ENCODE measurements at places on chromosomes 5 and 9.
A peak's percentile ranks its signal among the peaks of the same experiment; 100 is the strongest.

- no peak for DNase-seq
Measured at GRCh38 chr9:127061411-127061810, 61.0 kb downstream of the ANGPTL2 start.

- DNase-seq, result no peak
Measured at GRCh38 chr9:15310107-15310850, 3.3 kb upstream of the TTC39B start.

DNA sequence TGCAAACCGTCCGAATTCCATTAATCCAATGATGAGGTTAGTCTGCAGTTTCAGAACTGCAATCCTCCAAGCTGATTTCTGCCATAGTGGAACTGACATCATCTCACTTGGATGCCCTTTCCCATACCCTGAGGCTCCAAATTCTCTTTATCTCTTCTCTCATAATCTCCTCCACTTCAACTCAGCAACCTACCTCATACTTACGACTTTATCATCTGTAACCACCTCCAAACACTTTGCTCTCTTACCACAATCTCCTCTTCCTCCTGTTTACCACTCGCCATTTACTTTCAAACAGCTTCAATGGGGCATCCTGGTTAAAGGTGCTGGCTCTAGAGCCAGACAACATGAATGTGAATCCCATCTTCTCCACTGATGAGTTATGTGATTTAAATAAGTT is 223.2 kb downstream of the EPB41L4A start:
- no peak for DNase-seq

DNA sequence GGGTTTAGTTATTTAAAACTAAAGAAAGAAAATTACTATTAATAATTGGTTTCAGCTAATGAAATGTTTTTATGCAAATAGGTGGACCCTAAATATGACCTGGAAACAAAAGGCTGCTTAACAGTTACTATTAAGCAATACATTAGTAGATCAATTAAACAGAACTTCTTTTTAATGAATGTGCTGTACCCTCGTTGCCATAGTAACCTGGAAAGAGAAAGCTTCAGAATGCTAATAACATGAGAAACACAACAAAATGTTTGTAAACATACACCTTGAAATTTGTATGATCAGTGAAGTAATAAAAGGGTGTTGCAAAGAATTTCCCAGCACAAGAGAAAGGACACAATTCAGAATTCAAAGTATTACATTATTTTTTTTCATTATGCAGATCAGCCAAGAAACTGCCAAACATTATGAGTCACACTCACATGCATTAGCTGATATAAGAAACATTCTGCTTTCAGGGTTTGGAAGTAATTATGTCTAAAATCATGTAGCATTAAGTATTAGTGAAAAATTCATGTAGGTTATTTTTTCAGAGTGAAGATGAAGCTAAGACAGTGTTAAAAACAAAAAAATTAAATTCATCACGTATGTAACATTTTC is 348.3 kb downstream of the ISL1 start:
- DNase-seq, result no peak

- DNase-seq, result no peak
Measured at GRCh38 chr5:50733741-50734140, 67.3 kb downstream of the PARP8 start.

DNA sequence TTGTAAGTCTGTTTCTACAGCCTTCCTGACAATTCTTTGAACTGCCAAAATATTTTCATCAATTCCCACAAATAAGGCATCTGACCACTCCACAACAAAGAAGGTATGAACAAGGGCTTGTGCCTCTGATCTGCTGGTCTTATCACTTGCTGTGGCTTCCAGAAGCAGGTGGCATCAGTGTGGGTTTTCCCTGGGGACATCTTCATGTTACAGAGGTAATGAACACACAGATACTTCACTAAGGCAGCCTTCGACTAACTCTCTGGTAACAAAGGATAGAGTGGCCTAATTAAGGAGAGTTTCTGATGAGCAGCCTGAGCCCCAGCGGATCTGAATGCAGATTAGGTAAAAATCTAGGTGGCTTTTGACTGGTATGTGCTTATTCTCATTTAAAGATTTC is 15.2 kb upstream of the ERAP2 start:
- DNase-seq, result no peak

DNA sequence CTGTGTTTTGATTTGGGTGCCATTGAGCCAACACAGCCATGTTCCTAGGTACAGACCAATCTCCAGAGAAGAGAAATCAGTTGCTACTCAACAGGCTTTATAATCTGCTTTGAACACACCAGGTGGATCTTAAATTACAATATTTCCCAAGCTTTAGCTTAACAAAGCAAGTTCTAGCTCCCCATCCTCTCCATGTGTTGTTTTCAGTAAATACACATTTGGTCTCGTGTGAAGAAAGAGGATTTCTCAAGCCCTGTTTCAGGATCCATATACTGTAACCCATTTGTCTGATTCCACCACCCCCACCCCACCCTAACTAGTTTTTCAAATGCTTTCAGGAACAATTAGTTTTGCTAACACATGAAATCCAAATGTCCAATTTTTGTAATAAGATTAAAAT is 109.6 kb upstream of the NIPBL start:
- DNase-seq, result no peak

- DNase-seq, result no peak
Measured at GRCh38 chr9:6552033-6552432, 93.5 kb downstream of the GLDC start.

GRCh38 chr5:123119334-123119986 is 30.4 kb downstream of the PRDM6 start:
- DNase-seq, result no peak

GRCh38 chr9:111967621-111968020 is 71.0 kb downstream of the UGCG start:
- no peak for DNase-seq

GRCh38 chr9:97366889-97367288 is 45.0 kb upstream of the TDRD7 start:
- no peak for DNase-seq

DNA sequence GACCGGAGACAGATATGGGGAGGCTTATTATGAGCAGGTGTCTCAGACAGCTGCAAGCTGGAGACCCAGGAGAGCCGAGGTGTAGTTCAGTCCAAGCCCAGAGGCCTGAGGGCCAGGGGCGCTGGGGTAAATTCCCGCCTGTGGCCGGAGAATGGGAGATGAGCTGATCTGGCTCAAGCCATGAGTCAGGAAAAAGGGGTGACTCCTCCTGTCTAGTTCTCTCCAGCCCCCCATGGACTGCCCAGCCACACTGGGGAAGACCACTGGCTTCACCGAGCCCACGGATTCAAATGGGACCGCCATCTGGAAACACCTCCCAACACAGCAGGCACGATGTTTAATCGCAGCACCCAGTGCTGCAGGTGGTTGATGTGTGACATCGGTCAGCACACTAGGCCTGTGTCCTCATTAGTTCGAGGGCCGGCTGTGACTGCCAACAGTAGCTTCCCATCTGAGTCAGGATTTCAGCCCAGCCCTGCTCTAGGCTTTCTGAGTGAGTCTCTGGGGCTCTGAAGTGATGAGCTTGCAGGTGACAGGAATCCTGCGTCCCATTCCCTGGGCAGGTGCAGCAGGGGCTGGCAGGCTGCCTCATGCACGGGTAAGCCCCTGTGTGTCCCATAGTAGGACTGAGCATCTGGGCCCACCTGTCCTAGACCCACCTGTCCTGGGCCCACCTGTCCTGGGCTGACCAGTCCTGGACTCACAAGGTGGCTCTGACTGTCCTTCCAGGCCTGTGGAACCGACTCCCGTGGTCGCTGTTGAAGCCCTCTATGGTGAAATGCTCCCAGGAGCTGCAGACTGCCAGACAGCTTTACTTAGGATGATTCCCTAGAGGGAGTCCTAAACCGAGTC is 49.7 kb downstream of the AHRR start:
- no peak for DNase-seq

GRCh38 chr5:149636861-149637246 is 55.6 kb downstream of the ARHGEF37 start:
- no peak for DNase-seq

- no peak for DNase-seq
Measured at GRCh38 chr9:109880276-109881169, 100.5 kb downstream of the PALM2AKAP2 start.

DNA sequence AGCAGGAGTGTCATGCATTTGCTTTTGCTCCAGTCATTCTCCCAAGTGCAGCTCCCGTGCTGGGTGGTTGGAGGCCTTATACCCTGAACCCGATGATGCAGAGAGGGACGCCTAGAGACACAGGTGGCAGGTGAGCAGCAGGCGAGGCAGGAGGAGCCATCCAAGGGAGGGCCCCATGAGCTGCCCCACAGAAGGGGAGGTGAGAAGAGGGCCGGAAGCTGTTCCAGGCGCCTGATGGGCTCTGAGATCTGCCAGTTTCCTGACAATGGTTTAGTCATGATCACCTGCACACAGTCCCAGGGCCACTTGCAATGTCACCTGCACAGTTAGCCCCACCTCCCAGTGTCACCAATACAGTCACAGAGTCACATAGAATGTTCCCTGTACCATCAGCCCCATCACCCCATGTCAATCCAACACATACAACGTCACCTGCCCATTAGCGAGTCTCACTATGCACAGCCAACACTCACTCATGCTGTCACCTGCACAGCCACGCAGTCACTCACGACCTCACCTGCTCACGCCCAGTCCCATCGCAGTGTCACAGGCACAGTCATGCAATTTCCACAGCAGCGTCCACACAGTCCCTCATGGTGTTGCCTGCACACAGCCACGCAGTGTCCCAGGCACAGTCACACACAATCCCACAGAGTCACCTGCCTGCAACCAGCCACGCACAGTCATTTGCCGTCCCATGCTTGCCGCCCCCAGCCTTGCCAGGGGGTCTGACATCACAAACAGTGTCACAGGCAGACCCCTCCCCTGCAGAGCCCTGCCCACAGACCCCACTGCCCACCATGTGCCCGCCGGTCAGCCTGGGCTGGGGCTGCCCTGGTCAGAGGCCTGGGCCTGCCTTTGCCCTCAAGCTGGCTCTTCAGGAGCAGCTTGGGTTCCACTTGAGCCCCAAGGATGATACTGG is 113.4 kb downstream of the LHX2 start:
- no peak for DNase-seq

DNA sequence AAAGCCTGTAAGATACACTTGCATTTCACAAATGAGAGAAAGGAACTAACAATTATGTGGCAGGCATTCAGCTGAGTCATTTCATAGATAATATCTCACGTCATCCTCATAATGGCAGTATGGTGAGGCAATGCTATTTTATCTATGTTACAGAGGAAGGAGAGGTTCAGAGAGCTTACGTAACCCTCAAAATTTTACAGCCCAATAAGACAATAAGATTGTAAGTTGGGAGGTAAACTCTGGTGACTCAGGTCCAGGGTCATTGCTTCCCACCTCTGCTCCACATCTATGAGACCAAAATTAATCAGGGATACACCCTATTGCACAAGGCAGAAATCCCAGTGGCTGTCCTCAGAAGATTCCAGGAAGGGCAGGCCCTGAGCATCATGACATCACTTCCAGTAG is 309.7 kb downstream of the NSG2 start:
- DNase-seq, result no peak

- no peak for DNase-seq
Measured at GRCh38 chr5:58012102-58012501, 447.8 kb downstream of the PLK2 start.

- DNase-seq, result peak; percentile 40
Measured at GRCh38 chr9:21381448-21382339, 3.5 kb downstream of the IFNA2 start.

DNA sequence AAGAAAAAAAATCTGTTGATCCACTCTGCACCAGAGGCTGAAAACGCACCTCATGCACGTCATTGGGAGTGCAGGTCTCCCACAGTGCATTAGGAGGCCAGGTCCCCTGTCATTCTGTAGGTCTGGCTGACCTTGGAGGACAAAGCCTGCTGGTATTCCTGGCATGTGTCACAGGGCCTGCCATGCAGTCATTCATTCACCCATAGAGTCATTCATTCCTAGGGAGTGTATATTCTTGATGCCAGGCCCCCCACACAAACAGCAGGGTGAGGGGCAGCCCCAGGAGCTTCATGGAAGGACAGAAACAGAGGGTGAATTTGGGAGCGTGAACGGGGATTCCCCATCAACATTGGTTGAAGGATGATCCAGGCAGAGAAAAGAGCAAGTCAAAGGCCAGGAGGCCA is 2.2 kb downstream of the GBGT1 start:
- no peak for DNase-seq

DNA sequence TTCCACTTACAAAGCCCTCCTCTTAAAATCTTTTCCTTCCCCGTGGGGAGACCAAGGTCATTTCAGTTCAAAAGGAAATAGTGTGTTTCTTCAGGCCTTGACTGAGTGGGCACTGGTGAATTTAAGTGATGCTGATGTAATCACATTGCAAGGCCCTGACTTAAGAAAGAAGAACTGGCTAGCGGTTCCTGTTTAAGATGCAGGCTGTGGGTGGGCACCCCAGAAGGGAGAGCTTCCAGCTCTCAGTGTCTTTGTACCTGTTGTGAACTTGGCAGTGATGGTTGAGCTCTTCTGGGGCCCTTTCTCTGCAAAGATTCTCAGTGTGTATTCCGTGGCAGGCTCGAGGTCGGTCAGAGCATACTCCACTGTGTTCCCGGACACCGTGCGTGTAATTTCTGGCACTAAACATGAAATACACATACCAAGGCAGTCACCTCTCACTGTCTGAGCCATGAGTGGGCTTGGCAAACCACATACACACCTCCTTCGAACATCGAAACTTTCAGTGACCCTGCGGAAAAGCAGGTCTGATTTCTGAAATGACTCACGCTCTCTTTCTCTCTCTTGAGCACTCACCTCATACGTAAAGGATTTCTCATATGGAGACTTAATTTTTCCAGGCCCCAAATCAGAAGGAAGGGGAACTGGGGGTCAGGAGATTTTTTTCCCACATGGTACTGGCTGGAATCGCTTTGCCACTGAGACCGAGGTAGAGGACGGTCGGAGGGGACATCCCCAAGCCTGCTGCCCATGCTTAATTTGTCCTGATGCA is 81.9 kb downstream of the TNC start:
- peak; percentile 36 for DNase-seq

DNA sequence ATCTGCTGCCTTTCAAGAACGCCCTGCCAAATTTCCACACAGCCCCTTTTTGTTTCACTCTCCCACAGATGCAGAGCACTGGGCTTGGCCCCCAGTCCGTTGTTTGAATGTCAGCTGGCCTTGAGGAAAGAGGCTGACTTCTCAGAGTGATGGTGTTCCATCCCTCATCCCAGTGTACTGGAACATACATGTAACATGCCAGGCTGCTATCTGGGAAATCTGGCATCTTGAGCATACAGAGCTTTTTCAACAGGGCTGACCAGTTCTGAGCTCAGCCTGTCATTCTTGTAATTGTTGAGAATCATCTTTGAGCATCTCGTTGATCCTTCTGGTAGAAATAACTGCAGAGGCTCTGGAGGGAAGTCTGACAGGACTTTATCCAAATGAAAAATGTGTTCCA is 2.8 kb downstream of the GALNT10 start:
- DNase-seq, result no peak

DNA sequence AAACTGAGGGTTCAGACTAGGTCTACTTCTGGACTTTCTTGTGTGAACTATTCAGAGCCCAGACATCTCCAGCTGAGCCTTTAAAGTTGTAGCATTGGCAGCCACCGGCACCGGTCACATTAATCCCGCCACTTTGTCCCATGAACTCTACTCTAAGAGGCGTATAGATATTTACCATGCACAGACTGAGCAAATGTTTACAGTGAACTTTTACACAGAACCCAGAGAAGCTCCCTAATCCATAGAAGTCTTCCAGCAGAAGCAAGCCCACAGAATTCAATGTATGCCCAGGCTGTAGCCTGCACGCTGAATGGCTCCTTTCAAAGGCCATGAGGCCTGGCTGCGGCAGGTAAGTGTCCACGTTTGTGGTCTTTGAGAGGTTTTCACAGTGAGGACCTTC is 466.9 kb downstream of the ENC1 start:
- no peak for DNase-seq

GRCh38 chr9:103991698-103992097 is 102.4 kb upstream of the SMC2 start:
- DNase-seq, result no peak

- DNase-seq, result no peak
Measured at GRCh38 chr5:121982146-121982892, 20.5 kb downstream of the SRFBP1 start.

All from GM18507 (cell line).